ENCODE measurements at places on chromosomes 2 and 18. TPM values are rescaled to one million over a fixed set of nuclear protein-coding genes. Genes with fewer than 3 reads are reported as not detected.

CFC1 gene
- total RNA-seq, result not detected

DNA sequence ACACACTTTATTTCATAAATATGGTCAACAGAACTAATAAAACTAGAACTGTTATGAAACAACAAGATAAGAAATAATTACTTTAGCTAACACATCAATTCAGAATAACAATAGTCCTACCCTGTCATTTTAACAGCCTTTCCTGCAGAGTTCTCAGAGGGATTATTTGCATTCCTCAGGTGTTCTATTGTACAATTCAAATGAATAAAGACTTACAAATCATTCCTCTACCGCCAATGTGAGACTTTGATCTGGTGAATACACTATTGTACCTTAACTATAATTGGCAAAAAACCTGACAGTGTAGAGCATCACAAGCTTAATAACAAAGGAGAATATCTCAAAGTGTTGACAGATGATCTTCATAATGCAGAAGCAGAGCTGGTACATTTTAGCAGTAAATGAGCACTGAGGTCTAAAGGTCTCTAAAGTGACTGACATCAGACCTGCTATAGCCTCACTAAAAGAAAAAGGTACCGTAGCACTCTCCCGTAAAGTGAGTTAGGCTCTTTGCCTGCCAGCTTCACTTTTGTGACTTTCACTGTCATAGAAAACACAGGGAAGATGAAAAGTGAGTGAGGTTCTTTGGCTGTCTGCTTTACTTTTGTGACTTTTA lies 118.8 kb upstream of the SP3 start:
- no peak for DNase-seq
- no peak overlapping the region for H3K27ac ChIP-seq
- no peak overlapping the region for H3K4me3 ChIP-seq
- H3K27me3 ChIP-seq, result no peaks in the 10 kb centered on the region
- H3K36me3 ChIP-seq, result peaks cover 2% of the 10 kb centered on the region

GRCh38 chr2:54473851-54474250 lies 17.7 kb downstream of the SPTBN1 start:
- H3K4me3 ChIP-seq, result no peak overlapping the region
- H3K36me3 ChIP-seq, result no peaks in the 10 kb centered on the region
- no peak overlapping the region for H3K27ac ChIP-seq
- peaks cover 30% of the 10 kb centered on the region for H3K4me1 ChIP-seq
- H3K27me3 ChIP-seq, result no peaks in the 10 kb centered on the region
- peak; percentile 24 for DNase-seq

DNA sequence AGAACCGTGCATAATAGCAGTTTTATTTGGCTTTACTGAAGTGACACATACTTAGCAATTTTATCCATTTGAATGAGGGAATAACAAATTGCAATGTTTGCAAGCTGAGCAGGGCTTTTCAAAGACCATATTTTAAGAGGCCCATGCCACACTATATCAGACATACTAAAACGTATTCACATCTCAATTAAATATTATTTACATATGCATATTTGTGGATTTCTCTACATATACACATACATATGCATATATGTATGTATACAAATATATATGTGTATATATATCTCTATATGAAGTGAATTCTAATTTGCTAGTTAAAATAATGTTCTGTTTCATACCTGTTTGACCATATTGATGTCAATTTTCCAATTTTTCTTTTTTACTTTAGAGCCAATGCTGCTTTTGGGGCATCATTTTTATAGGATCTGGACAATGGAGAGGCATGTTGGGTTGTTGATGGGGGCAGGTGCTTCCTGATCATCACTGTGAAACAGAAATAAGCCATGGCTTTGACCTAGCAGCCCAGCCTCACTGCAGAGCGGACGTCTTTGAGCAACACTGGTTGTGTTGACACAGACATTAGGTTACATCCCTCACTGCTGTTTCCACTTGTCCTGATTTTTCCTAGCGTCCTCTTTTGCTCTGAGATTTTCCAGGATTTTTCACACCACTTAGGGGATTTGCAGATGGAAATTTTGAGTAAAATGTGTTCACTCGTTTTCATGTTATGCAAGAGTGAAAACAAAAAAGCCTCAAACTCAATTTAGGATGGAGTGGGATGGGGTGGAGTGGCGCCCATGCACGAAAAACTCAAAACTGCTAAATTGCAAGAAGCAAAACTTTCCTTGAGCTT lies 56.9 kb downstream of the RDH14 start:
- no peaks in the 10 kb centered on the region for H3K36me3 ChIP-seq
- no peak overlapping the region for H3K4me3 ChIP-seq
- no peak for DNase-seq
- H3K27me3 ChIP-seq, result peaks cover 8% of the 10 kb centered on the region
- H3K4me1 ChIP-seq, result no peaks in the 10 kb centered on the region

DNA sequence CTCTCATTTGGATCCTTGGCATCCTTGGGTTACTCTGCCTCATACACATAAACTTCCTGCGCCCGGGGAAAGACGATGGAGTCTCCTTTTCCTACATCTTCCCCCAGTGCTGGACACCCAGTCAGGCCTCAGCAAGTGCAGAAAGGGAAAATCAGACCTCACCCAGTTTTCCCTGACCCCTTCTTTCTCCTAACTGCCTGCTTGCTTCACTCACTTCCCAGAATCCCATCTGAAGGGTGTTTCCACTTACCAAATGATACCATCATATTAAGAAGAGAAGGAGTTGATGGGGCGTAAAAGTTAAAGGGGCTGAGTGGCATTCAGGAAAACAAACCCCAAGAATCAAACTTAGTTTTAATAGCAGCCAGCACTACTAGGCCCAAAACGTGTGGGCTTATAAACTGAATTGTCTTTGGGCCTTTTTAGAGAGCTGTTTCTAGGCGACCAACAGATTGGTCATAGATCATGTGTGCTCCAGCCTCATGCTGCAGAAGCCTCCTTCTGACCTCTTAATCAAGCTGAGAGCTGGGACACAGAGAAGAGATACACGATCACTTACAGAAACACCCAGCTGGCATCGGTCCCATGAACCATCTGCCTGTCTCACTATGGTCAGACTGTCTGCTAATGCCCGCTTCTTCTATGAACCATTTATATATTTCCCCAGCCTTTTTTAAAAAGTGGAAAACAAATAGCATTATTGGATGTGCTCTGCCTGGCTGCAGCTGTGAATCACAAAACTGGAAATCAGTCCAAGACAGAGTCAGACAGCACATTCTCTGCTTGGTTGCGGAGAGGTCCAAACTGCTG lies 165.7 kb upstream of the SLC14A2 start:
- no peaks in the 10 kb centered on the region for H3K36me3 ChIP-seq
- H3K4me3 ChIP-seq, result no peak overlapping the region
- no peaks in the 10 kb centered on the region for H3K27me3 ChIP-seq
- H3K27ac ChIP-seq, result no peak overlapping the region
- H3K4me1 ChIP-seq, result no peaks in the 10 kb centered on the region

ZNF514 gene
- total RNA-seq, result 7.9 TPM

- H3K36me3 ChIP-seq, result no peaks in the 10 kb centered on the region
- H3K27ac ChIP-seq, result no peak overlapping the region
- DNase-seq, result no peak
- no peaks in the 10 kb centered on the region for H3K27me3 ChIP-seq
- H3K4me1 ChIP-seq, result no peaks in the 10 kb centered on the region
- H3K4me3 ChIP-seq, result no peak overlapping the region
These were observed 57.9 kb downstream of the SCN7A start for GRCh38 chr2:166436189-166436588.

CD8B2 gene
- total RNA-seq, result not detected

MRPS5 gene
- 57.4 TPM for total RNA-seq

DNA sequence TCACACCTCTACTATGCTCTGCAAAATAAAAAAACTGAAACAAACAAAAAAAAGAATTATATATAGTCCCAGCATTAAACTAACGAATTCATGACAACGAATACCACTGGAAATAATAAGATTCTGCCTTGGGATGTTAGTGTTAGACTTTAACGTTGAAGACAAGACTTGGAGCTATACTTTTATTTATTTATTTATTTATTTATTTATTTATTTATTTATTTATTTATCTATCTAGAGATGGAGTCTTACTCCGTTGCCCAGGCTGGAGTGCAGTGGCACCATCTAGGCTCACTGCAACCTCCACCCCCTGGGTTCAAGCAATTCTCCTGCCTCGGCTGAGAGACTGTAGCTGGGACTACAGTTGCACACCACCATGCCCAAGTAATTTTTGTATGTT lies 27.2 kb upstream of the PAPOLG start:
- H3K4me3 ChIP-seq, result no peak overlapping the region
- no peaks in the 10 kb centered on the region for H3K4me1 ChIP-seq
- H3K27me3 ChIP-seq, result no peaks in the 10 kb centered on the region
- no peaks in the 10 kb centered on the region for H3K36me3 ChIP-seq

GRCh38 chr18:10094655-10095054 lies 180.8 kb downstream of the VAPA start:
- DNase-seq, result no peak
- H3K27ac ChIP-seq, result no peak overlapping the region
- no peaks in the 10 kb centered on the region for H3K4me1 ChIP-seq
- H3K27me3 ChIP-seq, result no peaks in the 10 kb centered on the region
- H3K36me3 ChIP-seq, result no peaks in the 10 kb centered on the region

DNA sequence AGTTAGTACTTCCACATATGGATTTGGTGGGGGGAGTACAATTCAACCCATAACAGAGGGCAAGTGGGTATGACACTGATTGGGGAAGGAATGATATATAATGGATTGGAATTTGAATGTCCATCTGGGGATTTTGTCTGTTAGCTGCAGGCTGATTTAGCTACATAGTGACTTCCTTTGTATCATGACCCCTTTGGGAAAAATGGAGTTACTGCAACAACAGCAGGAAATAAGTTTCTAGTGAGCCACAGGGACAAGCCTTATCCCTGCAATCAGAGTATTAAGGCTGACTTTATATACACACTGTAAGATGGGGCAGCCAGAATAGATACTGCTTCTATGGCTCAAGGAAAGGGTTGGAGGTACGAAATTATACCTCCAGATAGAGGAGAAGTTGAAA lies 404.4 kb upstream of the MEIS1 start:
- DNase-seq, result no peak
- H3K27ac ChIP-seq, result no peak overlapping the region
- H3K4me1 ChIP-seq, result no peaks in the 10 kb centered on the region
- no peaks in the 10 kb centered on the region for H3K36me3 ChIP-seq
- H3K27me3 ChIP-seq, result no peaks in the 10 kb centered on the region

DNA sequence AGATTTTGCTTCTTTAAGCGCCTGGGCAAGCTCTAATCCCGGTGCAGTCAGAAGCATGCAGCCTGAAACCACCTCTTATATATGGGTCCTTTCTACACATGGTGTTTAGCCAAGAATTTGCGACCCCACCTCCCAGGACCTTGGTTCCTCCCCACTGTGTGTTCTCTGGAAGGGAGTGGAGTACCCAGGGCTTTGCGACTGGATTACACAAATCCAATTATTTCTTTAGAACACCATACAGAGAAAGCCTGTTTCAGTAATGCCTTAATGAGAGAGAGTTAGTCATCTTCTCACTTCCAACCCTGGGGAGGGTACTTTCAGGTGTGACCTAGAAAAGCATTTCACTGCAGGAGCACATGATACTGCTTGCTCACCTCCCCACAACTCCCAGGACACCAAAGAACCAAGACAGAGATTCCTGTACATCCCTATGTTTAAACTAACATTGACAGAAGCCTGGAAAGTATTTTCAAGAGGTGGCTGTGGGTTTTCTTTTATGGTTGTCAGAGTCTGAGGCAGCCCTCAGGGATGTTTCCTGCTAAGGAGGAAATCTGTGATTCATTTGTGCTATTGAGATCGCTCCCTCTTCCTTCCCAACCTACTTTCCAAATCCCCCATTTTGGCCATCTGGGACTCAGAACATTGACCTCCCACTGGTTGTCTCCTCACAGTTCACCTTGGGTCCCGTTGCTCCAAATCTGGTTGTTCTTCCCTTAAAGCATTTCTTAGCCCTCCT lies at the start of gene CAPN14:
TSS of gene CAPN14 (minus strand) at position 51 of the 736 bp plus-strand sequence. CDS start 12,068 bp downstream, outside the sequence.
- H3K27ac ChIP-seq, result no peak within 1 kb of the TSS
- H3K4me3 ChIP-seq, result no peak within 1 kb of the TSS
- H3K4me1 ChIP-seq, result no peaks in the 10 kb centered on the region

TDRD15 gene
- total RNA-seq, result not detected

DNA sequence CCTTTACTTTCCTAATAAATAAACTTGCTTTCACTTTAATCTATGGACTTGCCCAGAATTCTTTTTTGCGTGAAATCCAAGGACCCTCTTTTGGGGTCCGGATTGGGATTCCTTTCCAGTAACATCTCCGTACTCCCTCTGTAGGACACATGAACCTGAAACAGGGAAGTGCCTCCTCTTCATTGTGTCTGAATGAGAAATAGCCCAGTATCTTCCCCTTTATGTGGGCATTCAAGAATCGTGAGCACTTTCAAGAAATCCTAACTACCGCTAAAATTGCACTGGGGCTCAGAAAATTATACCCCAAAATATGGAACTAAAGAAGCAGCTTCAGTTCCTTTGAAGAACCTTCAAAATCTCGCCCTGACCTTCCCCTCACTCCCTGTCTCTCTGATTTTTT lies 7.8 kb upstream of the POMC start:
- peaks cover 17% of the 10 kb centered on the region for H3K27me3 ChIP-seq
- no peak overlapping the region for H3K4me3 ChIP-seq
- H3K36me3 ChIP-seq, result no peaks in the 10 kb centered on the region

- H3K4me3 ChIP-seq, result no peak overlapping the region
- DNase-seq, result no peak
- no peak overlapping the region for H3K27ac ChIP-seq
- H3K27me3 ChIP-seq, result no peaks in the 10 kb centered on the region
- H3K4me1 ChIP-seq, result no peaks in the 10 kb centered on the region
- H3K36me3 ChIP-seq, result no peaks in the 10 kb centered on the region
These were observed 399.8 kb upstream of the SLC8A1 start for GRCh38 chr2:40851661-40852060.

GRCh38 chr2:161725297-161725696 lies 101.1 kb downstream of the SLC4A10 start:
- no peak overlapping the region for H3K27ac ChIP-seq
- DNase-seq, result no peak
- no peak overlapping the region for H3K4me3 ChIP-seq
- H3K4me1 ChIP-seq, result no peaks in the 10 kb centered on the region
- no peaks in the 10 kb centered on the region for H3K36me3 ChIP-seq
- no peaks in the 10 kb centered on the region for H3K27me3 ChIP-seq

DNA sequence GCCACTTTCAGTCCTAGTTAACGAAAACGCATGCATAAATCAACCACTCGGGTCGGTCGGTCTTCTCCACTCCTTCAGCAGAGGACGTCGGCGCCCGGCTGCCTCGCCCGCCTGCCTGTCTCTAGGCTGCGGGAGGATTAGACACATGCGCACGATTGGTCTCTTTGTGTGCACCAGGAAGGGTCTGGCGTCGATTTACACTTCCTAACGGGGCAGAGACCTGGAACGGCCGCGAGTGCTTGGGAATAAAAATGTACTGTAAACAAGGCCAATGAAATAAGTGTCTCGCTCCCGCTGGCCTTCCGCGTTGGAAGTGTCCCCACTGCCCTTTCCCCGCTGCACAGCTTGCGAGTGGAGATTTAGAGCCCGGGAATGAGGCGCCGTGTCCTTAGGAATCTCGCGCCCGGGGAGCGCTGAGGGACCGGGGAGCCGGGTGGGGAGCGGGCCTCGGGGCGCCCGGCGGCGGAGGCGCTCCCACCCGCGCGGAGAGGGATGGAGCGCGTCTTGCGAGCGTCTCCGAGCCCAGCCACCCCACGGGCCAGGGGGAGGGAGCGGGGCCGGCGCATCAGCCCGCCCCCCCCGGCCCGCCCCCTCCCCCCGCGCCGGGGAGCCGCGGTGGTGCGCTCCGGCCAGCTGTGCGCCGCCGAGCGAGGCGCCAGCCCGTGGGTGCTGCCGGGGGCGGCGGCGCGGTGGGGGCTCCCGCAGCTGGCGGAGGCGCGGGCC lies at the start of gene DOK6:
TSS of gene DOK6 (plus strand) at position 636 of the 723 bp plus-strand sequence.
- H3K4me3 ChIP-seq, result peak within 1 kb of the TSS; percentile 83
- H3K27ac ChIP-seq, result peak within 1 kb of the TSS; percentile 34
- peak; percentile 81 for DNase-seq
- H3K4me1 ChIP-seq, result peaks cover 5% of the 10 kb centered on the region

GRCh38 chr2:53826587-53827397 lies 33.0 kb downstream of the GPR75 start:
- H3K4me3 ChIP-seq, result no peak overlapping the region
- H3K27ac ChIP-seq, result no peak overlapping the region
- no peaks in the 10 kb centered on the region for H3K27me3 ChIP-seq
- H3K36me3 ChIP-seq, result peaks cover 4% of the 10 kb centered on the region
- H3K4me1 ChIP-seq, result no peaks in the 10 kb centered on the region

SP140L gene
- total RNA-seq, result 32.2 TPM

Data from astrocyte (in vitro differentiated cells and primary cell).